ENCODE measurements at places on chromosomes 2 and 18.
A peak's percentile ranks its signal among the peaks of the same experiment; 100 is the strongest.

- DNase-seq, result no peak
Observed at GRCh38 chr2:118047380-118047826, 33.5 kb upstream of the CCDC93 start.

GRCh38 chr2:14428056-14428455 lies 204.5 kb upstream of the LRATD1 start:
- DNase-seq, result no peak

DNA sequence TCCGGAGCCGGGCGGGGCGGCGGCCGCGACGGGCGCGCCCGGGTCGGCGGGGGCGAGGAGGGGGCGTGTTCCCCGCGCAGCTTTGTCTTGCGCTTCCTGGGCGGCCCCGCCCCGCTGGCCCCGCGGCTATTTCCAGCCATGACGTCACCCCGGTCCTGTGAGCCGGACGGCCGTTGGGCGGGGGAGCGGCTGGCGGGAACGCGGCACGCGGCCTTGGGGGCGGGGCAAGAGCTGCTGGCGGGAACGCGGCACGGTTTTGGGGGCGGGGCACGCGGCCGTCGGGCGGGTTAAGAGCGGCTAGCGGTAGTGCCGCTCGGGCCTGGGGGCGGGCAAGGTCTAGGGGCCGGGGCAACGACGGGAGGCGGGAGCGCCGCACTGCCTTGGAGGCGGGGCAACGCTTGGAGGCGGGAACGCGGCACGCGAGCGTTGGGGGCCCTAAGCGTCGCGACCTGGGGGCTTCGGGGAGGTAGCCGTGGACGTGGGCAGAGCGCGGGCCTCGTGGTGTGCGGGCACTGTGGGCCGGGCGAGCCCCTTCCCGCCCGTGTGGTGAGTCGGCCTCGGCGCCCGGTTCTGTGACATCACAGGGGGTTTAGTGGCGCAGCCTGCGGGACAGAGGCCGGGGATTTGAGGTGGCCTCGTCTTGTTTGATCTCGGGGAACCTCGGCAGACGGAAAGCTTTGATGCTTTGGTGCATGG lies 704 bp downstream of the KLF11 start:
- peak; percentile 95 for DNase-seq

DNA sequence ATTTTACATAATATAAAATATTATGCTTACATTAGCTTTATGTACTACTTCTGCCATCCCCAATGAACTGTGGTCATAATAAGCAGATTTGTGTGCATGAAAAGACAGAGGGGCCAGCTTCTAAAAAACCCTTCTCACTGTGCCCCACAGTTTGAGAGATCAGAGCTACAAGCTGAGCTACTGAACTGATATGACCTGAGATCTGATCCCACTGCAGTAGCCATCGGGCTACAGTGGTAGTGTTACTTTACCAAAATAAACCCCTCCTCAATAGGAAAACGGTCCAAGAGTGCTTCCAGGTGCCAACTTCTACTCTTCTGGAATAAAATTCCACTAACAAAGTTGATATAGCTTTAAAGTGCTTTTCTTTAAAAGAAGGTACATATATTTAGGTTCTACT lies 43.1 kb downstream of the IKZF2 start:
- DNase-seq, result no peak

DNA sequence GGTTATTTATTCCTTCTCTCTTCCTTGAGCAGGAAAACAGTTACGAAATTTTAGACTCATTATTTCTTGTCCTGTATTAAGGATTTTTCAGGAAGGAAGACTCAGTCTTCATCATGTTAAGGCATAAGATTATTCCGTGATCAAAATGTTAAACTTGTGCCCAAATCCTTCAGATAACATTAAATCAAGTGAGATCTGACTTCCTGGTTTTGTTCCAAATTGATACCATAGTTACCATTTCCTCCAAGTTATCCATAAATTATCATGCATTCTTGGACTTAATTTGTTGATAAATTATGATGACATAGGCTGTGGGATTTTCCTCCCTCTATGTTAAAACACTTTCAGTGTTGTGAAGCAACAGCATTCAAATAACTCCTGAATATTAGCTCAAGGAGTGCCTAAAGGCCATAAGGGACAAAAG lies 31.9 kb downstream of the EFEMP1 start:
- no peak for DNase-seq

All from WTC11 (cell line).